ENCODE measurements at places on chromosomes 12 and 14. TPM values are rescaled to one million over a fixed set of nuclear protein-coding genes. Genes with fewer than 3 reads are reported as not detected.

GRCh38 chr14:76412501-76412900 lies 36.6 kb downstream of the ESRRB start:
- no peak for DNase-seq

SLC25A3 gene
- 1,100 TPM for total RNA-seq

VRTN gene
- 18.6 TPM for total RNA-seq

RDH16 gene
- total RNA-seq, result 1.2 TPM

DNA sequence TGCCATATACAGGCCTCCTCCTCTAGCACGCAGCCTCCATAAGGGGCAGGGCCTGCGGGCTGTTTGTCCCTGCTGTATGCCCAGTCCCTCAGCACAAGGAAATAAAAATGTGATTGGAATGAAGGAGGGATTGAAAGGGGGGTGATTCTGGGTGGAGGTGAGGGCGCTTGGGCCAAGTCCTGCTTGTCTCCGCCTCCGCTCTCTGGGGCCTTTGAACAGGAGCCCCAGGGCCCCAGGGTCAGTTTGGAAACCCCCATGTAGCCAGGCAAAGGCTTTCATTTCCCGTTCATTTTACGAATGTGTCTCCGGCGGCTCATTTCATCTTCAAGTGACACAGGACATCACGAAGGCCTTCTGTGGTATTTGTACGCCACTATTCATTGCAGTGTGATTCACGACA lies 4.5 kb upstream of the CACNA2D4 start:
- no peak for DNase-seq

GRCh38 chr12:49671031-49671765 lies 36.0 kb downstream of the FMNL3 start:
- DNase-seq, result no peak

DNA sequence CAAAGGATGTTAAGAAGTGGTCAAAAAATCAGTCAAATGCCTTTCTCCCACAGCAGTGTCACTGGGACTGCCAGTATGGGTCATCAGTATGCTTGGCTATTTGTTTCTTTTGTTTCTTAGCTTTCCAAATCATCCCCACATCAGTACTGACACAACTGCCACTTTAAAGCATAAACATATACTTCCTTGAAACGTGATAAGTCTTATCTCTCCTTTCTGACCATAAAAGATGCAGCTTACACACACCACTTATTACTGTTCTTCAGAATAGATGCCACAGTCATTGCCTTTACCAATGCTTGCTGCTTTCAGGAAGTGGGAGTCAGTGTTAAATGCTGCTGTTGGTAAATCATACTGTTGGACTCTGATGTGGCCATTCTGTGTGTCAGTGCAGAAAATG lies 18.6 kb upstream of the GARIN2 start:
- DNase-seq, result no peak

Data from neural progenitor cell (in vitro differentiated cells).